ENCODE measurements at places on chromosomes 13 and 19.

- no peak for DNase-seq
Measured at GRCh38 chr13:88086577-88086976, 415.4 kb downstream of the SLITRK5 start.

DNA sequence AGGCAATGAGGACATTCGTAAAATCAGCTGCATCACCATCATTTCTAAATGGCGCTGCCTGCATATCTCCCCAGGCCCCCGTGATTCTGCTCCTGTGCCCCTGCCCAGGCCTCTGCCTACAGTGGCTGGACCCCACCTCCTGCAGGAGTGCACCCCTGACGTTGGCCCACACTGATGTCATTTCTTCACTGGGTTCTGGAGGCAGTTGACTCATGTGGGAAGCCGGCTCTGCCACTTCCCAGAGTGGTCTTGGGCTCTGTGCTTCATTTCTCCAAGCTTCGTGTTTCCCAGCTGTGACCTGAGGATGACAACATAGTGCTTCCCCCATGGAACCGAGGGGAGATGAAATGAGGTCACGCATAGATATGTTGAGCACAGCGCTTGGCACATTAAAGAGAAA, 19.9 kb downstream of the CCNE1 start:
- no peak for DNase-seq

GRCh38 chr13:28239374-28239773, 101.0 kb downstream of the PAN3 start:
- no peak for DNase-seq

GRCh38 chr19:13093407-13094105, 9.1 kb downstream of the LYL1 start:
- DNase-seq, result peak; percentile 68

DNA sequence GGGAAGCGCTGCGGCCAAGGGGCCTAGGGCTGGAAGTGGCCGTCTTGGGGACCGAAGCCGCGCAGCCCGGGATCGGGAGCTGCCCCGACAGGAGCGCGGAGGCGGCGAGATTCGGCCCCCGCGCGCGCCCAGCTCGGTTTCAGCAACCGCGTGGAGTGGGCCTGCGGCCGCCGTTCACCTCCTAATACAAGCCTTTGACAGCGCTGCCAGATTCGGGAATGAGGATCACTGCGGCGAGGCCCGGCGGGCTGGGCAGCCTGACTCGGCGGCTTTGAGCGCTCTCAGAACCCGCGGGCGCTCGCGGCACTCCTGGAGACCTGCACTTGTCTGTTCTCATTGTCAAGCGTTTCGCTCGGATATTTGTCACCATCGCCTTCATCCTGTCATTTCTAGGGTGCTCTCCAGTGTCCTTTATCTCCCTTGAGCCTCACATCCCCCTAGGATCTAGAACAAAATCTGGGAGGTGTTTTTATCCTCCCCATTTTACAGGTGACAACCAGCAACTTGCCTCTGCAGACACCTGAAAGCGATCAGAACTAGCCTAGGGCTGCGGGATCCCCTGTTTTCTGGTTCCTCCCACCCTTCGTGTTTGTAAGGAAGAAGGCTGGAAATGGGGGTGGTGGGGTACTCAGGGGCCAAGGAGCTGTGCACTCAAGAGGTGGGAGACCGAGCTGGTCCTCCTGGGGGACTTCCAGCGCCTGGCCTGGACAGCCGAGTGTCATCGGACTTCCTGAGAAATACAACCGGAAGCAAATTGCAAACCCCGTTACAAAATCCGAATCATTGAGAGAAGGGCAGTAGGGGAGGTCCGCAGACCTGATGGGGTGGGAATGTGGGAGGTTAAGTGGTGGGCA, 1.5 kb upstream of the CDX2 start:
- no peak for DNase-seq

DNA sequence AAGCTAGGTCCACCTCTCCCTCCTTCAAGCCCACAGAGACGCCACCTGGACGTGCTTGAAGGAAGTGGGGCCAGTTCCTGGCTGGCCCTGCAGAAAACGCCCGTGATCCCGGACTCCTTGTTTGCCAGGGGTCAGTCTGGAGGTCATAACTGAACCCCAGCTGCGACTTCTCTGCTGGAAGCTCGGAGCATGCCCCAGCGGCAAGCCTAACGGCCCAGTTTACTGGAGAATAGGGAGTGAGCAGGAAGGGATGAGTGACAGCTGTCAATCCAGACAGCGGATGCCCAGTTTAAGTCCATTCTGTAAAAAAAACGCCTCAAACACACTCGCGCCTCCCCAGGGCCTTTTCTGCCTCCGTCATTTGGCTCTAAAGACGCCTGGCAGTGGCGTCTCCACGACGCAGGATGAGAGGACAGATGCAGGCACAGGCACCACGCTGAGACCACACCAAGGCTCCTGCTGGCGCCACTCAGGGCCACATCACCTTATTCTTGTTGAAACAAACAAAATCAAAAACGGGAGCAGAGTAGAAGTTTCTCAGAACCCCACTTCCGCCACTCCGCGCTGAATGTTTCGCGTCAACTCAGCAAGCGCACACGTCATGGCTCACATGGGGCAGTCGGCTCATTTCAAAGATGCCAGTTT, 57.6 kb downstream of the RASA3 start:
- DNase-seq, result no peak

GRCh38 chr19:9078651-9079050, 8.2 kb upstream of the OR1M1 start:
- DNase-seq, result no peak

- DNase-seq, result no peak
Measured at GRCh38 chr19:9165261-9165660, 13.5 kb upstream of the OR7D2 start.

DNA sequence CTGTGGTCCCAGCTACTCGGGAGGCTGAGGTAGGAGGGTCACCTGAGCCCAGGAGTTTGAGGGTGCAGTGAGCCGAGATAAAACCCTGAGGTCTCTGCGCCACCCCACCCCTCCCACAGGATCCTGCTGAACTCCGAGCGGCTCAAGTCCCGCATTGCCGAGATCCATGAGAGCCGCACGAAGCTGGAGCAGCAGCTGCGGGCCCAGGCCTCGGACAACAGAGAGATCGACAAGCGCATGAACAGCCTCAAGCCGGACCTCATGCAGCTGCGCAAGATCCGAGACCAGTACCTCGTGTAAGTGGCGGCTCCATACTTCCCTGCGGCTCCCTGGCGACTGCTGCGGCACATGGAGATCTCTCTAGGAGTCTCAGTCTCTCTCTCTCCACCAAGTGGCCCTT, 6.6 kb upstream of the IFI30 start:
- DNase-seq, result no peak

DNA sequence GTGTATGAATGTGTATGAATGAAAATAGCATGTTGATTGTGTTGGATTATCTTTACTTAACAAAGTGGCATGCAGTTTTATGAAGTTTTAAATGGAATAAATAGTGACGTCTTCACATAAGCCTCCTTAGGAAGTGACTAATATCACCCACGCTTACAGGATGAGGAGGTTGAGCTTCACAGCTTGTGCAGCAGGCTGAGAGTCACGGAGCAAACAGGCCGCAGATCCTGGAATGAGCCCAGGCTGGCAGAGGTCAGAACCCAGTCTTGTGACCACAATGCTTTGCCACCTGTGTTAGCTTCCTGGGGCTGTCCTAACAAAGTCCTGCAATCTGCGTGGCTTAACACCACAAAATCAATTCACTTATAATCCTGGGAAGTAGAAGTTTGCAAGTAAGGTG, 20.8 kb downstream of the LAIR2 start:
- peak; percentile 44 for DNase-seq

GRCh38 chr13:97235549-97236231, 13.6 kb downstream of the MBNL2 start:
- no peak for DNase-seq

DNA sequence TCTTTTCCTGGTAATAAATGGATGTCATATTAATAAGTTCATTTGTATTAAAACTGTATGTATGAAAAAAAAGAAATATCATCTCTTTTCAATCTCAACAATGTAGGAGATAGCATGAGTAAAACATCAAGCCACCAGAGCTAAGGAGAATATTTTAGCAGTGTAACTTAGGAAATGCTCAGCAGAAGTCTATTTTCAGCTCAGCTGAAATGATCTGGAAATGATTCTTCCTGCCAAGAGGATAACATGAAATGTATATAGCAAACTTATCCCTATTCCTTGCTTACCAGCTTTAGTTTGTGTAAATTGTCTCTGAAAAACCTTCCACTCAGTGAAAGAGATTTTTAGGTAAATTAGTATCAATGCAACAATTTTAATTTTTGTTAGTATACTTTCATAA, 1194.4 kb downstream of the SLITRK1 start:
- DNase-seq, result no peak

DNA sequence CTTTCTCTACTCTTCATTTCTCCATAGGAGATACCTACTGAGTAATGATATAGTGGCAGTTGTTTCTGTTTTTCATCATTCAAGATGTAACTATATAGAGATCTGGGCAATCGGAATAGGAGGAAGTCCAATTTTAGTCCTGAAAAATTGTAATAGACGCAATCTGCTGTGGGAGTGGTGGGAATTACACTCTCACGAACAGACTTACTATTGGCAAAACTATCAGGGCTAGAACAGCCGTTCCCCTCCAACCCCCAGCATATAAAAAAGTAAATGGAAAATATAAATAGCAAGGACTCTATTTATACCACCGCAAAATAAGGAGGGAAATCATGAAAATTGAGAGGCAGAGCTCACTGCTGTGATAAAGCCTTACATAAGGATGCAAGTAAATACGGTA, 330.1 kb downstream of the FGF14 start:
- no peak for DNase-seq

DNA sequence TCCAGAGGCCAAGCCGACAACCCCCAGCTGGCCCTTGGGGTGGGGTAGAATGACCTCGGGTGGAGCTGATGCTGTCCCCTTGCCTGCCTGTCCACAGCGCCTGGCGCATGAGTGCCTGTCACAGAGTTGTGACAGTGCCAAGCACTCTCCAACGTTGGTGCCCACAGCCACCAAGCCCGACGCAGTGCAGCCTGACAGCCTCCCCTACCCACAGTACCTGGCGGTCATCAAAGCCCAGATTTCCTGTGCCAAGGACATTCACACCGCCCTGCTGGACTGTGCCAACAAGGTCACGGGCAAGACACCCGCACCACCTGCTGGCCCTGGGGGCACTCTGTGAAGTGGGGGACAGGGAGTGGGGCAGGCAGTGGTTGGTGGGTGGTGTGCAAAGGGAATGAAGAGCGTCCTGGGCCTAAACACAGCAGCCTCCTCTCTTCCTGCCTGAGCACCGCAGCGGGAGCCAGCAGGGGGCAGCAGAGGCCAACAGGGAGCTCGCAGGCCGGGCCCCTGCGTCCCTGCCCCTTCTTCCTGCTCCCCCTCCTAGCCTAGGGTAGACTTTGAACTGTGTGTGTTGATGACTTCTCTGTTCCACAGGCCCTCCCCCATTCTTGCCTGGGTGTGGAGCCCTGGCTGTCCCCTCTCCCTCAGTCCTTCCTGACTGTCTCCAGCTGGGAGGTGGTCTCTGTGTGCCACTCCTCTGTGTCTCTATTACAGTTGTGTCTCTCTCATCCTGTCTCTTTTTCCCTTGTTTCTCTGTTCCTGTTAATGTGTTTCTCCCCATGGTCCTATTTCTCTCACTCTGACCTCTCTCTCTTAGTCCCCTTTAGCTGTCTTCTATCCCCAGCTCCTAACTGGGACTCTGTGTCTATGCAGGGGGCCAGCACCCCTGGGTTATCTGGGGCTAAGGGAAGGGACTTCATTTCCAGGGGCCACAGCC, 6.5 kb downstream of the MED29 start:
- peak; percentile 94 for DNase-seq

- DNase-seq, result no peak
Measured at GRCh38 chr19:21028969-21029268, 8.5 kb downstream of the ZNF430 start.

DNA sequence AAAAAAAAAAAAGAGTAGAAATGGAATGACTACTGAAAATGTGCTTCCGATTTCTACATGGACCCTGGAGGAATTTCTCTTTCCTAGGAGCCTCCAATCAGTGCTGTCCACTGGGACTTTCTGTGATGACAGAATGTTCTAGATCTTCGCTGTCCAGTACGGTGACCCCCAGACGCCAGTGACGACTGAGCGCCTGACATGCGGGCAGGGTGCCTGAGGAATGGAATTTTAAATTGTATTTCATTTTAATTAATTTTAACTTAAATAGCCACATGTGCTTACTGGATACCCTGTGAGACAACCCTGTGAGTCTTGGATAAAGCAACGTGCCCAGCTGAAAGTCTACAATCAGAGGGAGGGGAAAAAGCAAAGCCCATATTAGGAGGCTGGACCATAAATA, 4.1 kb upstream of the TLE6 start:
- no peak for DNase-seq

GRCh38 chr19:42555317-42555716, 27.0 kb upstream of the CEACAM1 start:
- DNase-seq, result no peak

- no peak for DNase-seq
Measured at GRCh38 chr19:32397671-32398101, 7.9 kb upstream of the DPY19L3 start.

- no peak for DNase-seq
Measured at GRCh38 chr19:12969292-12969988, at the start of gene DAND5. DAND5 (plus strand) TSS chr19:12969576; CDS start chr19:12969661, 85 bp downstream.

- DNase-seq, result no peak
Measured at GRCh38 chr19:13619203-13619632, 112.9 kb upstream of the CACNA1A start.

- DNase-seq, result no peak
Measured at GRCh38 chr19:13134626-13135025, 15.5 kb downstream of the STX10 start.

DNA sequence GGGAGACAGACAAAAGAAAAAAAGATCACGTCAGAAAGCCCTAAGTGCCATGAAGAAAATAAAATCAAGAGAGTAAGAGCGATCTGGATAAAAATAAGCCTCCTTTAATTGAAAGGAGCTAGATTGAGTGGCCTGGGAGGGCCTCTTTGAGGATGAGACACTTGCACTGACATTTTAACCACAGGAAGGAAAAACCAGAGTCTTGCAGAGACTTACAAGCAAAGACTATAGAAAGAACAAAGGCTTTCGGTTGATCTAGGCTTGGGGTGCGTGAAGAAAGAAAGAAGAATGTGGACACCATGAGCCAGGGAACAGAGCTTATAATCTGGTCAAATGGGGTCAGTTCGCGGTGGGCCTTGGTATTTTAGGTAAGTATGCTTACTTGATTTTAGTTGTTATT, 342.7 kb downstream of the COG6 start:
- no peak for DNase-seq

DNA sequence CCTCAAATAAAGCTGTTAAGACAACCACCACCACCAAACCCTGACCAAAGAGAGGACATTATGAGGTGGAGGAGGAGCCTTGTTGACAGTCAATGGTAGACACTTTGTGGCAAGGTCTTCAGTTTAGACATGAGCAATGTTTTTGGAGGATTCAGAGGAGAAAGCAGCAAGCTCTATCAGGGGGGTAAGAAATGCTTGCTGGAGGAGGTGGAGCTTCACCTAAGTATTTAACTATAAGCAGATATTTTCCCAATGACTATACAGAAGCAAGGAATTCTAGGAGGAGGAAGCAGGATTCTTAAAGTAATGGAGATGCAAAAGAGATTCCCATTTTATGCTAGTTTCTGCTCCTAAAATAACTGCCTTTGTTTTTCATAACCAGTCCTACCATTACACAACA, 74.2 kb downstream of the TRPC4 start:
- no peak for DNase-seq

Data from stimulated activated CD8-positive, alpha-beta memory T cell treated with anti-CD3 and anti-CD28 coated beads, Interleukin-2, amount 100 ng/mL, for 48 hours (primary cell).